ENCODE measurements at places on chromosomes 12 and 14. TPM values are rescaled to one million over a fixed set of nuclear protein-coding genes. Genes with fewer than 3 reads are reported as not detected.

DNA sequence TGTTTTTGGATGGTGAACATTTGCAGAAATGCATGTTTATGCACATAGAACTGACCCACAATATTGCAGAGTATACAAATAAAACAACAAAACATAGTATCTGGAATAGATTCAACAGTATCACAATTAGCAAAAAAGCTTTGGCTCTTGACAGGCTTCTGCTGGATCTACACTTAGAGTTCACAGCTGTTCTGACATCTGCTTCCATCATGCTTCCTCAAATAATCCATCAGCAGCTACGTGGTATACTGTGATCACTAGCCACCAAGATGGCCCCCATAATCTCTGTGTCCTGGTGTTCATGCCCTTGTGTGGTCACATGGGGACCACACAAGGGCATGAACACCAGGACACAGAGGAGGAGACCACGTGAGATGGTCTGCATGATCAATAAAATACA, 166.6 kb upstream of the CCDC198 start:
- no peak for DNase-seq

GRCh38 chr14:58151133-58152013, 640 bp downstream of the ARMH4 start:
- DNase-seq = no peak

DNA sequence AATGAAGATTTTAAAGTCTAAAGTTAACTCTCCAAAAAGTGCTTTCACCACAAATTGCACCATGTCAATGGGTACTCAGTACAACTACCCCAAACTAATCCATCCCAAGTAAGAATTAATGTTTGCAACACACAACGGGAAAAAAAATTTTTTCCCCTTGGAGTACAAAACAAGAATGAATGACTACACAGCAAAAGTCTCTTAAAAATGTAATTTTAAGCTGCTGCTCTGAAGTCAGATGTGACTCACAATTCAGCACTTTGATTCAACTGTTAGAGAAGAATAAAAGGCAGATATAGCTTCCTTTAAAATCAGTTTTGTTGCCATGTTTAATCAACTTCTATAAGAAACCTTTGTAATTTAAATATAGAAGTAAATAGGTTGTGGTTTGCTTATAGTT, 42.5 kb upstream of the VPS33A start:
- no peak for DNase-seq

TAS2R46 gene
- total RNA-seq = 0.62 TPM

TAS2R9 gene
- total RNA-seq = not detected
